ENCODE measurements at places on chromosomes 12 and 14. TPM values are rescaled to one million over a fixed set of nuclear protein-coding genes. Genes with fewer than 3 reads are reported as not detected.

TBX5 gene
- not detected for total RNA-seq

RHEBL1 gene
- total RNA-seq, result 2.3 TPM

IL31 gene
- total RNA-seq, result not detected

GRCh38 chr12:66739940-66740651, 61.2 kb upstream of the GRIP1 start:
- DNase-seq, result no peak

- DNase-seq, result no peak
These were observed 63.4 kb downstream of the APOBEC1 start for GRCh38 chr12:7602277-7602676.

GRCh38 chr12:88985631-88986030, 366.7 kb downstream of the DUSP6 start:
- no peak for DNase-seq

- no peak for DNase-seq
These were observed 138.0 kb upstream of the SLCO1C1 start for GRCh38 chr12:20557096-20557495.

GRCh38 chr14:105450864-105451720, 23.5 kb upstream of the CRIP2 start:
- no peak for DNase-seq

DNA sequence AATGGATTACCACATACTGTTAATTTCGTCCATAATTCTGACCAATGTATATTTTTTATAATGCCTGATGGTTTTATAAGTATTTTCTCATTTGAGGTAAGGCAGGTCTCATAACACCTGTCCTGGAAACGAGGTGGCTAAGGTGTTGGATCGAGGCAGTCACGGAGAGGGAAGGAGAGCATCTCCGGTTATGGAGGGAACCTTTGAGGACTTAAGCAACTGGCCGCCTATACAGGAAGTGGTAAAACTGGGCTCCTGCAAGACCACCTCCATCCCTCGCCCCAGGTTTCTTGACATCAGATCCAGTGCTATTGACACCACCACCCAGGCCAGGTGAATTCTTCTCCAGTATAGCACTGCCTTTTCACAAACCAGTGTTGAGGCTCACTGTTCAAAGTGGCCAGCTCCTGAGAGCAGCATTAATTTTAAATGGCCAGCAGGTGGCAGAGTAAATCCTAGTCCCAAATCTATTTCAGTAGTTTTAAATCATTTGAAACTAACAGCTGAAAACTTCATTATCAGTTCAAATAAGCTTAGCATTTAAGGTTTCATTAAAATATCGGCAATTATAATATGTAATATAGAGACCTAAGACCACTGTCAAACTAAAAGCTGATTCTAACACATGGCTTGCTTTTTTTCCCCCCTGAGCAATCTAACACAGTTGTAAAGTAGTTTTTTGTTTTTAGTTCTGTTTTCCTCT, 100.8 kb downstream of the PPM1A start:
- no peak for DNase-seq

DNA sequence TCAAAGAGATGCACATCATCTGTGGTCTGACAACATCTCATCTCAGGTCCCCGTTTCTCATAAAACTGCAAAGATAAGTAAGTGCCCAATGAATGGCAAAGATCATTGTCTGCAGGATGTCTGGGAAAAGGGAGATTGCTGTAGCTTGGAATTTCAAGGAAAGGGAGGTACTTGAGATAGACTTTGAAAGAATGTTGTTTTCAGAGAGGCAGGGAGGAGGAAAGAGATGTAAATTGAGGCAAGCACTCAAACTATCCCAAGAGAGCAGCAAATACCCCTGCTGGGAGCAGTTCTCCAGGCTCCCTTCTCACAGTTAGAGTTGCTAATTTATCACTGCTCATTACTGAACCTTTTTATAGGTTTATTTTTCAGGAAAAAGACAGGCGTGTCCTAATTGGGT, 107.1 kb downstream of the MYRFL start:
- no peak for DNase-seq

GRCh38 chr14:57066463-57066862, 202.2 kb downstream of the EXOC5 start:
- no peak for DNase-seq

All from glomerular endothelial cell (primary cell).